Fibroblast of skin of left quadriceps (primary cell): ENCODE measurements at places on chromosomes 2 and 18.

- DNase-seq = no peak
These were observed 2.3 kb downstream of the ARL4C start for GRCh38 chr2:234494361-234495250.

GRCh38 chr2:177123048-177123447, 89.5 kb upstream of the HNRNPA3 start:
- no peak for DNase-seq

DNA sequence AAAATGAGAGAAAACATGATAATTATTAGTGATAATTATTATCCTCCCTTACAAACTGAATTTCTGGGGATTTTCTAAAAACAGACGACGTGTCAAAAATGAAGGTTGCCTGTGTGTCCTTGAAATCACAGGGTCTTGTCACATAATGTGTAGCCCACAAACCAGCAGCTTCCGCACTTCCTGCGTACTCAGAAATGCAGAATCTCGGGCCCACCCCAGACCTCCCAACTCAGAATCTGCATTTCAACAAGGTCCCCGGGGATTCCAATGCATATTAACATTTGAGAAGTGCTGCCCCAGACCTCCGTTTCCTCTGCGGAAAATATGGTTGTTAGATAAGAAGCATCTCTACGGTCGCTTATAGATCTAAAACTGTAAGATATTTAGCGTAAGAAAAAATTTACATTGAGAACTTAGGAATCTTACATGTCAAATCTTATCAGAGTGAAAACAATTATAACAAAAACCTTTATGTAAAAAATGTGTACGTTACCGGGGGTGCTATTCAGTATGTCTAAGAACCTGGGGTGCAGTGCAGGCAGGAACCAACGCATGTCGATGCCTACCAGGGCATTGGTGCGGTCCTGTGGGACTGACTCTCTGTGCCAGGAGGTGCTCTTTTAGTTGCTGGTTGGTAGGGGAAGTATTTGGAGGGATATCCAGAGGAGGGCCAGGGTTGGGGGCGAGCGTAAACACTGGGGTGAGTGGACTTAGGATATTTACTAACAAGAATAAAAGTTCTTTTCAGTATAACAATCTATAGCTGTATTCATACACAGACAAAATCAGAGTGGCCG, 15.2 kb downstream of the CDKL4 start:
- DNase-seq = no peak

DNA sequence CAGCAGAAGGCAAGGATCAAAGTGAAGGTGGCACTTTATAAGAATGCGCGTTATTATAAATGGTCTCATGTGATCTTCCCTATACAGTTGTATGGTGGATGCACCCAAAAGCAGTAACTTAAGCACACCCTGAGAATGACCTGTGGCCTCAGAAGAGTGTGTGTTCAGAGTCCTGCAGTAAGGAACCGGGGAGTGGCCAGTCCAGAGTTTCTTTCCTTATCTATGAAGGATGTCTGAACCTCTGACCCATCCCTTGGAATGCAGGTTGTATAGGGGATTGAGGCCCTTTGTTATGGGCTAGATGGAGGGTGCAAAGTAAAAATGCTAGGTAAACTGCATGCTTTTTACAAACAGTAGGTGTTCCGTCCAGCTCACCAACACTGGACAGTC, 43.6 kb upstream of the ANKRD44 start:
- DNase-seq = no peak

DNA sequence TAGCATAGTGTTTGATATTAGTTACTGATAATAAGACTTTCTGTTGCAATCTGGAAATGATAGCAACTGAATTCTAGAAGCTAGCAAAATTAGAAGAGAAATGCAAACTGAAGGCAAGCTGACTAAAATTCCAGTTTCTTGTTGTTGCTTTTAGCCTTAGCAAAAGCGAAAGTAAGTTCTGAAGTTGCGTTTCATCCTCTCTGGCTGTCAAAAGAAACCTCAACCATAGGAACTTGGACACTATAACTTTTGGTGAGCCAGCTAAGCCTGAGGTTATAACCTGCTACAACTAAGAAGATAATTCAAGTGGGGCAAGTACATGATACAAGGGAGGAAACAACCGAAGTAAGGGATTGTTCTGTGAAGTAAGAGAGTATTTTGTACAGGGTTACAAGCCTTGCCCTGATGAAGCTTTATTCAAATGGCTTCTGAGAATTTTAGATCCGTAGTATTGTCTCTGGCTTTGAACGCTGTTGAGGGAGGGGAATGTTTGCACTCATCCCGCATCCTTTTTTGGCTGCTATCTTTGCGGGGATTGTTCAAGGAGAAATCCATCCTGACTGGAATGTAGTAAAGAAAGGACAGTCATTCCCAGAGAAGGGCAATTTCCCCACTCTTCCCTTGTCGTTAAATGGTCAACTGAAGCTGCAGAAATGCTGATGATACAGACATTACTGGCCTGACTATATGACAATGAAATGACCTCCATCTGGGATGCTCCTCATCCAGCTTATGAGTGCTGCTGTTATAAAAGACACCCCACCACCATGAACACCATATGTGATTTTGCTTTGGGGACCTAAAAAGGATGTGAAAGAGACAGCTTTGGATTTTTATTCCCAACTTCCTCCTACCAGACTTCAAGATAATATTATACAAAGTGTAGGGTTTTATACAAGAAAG, 7.0 kb upstream of the TMX3 start:
- no peak for DNase-seq

DNA sequence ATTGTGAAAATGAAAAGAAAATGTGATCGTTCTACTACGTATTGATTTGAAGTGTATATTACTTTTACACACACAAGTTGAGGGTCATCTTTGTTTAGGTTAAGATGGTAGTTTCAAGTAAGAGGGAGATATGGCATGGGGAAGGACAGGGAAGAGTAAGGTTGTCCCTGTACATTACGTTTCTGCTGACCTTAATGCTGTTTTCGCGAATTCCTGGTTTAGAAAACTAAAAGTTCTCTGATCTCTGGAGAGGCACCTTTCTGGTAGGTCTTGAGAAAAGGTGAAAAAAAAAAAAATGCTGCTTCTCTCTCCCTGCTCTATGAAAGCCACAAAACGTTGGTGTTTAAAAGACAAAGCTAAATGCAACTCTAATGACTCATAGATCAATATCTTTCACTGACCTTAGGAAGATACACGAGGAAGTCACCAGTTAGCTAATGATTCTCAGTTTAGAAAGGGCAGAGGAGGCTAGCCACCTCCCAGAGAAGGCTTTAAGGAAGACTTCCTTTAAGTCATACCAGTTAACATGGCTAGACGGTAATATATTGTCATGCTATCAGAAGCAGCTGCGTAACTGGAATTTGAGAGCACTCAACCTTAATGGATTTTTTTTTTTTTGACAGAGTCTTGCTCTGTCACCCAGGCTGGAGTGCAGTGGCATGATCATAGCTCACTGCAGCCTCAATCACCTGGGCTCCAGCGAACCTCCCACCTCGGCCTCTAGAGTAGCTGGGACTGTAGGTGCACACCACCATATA, 13.2 kb downstream of the TXNDC2 start:
- no peak for DNase-seq
